ENCODE measurements at places on chromosomes 12 and 14.

DNA sequence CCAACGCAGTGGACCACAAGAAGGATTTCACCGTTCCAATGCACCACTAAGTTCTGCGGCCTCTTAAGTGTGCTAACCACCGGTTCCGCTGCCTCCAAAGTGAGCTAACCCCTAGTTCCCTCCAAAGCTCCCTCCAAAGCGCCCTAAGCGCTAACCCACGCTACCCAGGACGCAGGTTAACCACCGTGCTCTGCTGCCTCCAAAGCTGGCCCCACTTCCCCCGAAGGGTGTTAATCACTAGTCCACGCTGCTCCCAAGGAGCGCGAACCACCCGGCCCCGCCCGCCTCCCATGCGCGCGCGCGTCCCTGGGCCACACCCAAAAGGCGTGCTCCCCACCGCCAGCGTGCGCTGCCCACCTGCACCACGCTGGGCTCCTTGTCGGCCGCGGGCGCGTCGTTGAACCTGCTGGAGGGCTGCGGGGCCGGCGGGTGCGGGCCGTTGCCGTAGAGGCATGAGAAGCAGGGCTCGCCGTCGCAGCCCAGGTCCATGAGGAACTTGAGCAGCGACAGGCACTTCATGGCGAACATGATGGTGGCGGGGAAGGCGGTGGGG, 11.7 kb downstream of the FAM181A start:
- DNase-seq: no peak

DNA sequence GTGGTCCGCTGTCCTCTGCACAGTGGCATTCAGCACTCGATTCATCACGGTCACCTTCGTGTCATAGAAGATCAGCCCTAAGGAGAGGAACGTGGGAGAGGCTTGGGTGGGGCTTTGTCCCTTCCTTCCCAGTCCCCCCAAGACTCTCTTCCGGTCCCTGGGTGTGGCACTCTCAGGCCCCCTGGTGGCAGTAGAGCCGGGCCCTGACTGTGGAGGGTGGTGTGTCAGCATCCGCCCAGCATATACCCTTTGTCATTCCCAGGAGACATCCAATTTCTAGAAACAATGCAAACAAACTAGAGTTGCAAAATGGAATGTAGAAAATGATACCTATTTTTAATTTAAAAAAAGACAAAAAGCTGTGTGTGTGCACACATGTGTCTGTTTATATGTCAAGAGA, 45.0 kb downstream of the TRAFD1 start:
- peak; percentile 33 for DNase-seq

DNA sequence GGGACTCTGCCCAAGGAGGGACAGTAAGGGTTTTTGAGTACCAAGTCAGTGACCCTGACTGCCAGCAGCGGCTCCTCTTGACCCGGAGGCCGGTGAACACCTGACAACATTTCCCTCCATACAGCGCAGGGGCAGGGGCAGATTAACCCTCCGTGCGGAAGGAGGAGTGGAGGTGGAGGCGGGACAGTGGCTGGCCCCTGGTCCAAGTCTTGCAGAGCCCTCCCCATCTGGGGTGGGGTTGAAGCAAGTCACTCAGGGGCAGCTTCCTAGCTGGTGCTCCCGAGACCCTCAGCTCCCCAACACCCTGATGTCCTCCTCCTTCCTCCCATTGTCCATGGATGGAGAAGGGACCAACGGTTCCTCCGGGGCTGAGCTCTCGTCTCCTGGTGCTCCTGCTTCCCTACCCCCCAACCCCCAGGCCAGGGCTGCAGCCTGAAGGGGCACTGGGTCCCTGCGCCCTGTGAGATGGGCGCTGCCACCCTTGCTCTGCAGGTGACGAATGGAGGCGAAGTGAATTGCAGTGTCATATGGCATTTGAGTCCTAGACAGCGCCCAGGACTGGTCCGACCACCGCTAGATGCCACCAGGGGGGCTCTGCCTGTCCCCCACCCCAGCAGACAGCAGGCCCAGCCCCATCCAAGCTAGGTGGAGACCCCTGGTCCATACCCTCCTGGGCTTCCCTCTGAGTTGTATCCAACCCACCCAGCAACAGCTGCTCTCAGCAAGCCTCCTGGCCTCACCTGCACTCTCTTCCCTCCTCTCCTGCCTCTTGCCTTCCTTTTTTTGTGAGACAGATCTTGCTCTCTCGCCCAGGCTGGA, 7.0 kb upstream of the AMN start:
- no peak for DNase-seq

DNA sequence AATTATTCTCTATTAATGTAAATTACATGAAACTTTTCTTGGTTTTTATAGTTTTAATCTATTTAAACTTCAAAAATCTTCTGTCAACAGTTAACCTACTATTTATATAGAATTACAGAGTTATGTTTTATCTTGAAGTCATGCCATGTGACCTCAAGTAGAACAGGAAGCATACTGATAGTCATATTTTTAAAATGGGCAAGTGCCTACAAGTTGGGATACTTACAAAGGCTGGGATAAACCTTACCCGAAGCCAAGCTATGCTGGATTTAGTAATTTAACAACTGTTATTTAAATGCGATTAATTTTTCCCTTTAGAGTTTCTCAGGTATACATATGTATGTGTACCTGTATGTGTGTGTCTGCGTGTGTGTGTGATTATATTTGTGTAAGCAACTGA, 266.9 kb downstream of the RASSF9 start:
- DNase-seq: no peak

GRCh38 chr12:4742416-4742970, 22.3 kb downstream of the GALNT8 start:
- no peak for DNase-seq

GRCh38 chr12:123091230-123092150, 59.4 kb downstream of the PITPNM2 start:
- DNase-seq: no peak

GRCh38 chr14:23615856-23616255, 20.3 kb upstream of the DHRS2 start:
- no peak for DNase-seq

- DNase-seq: no peak
These were observed 98.4 kb upstream of the BTG1 start for GRCh38 chr12:92244036-92244435.

- DNase-seq: no peak
These were observed 979 bp downstream of the DDX54 start for GRCh38 chr12:113184098-113184899.

GRCh38 chr12:43210485-43211192, 341.4 kb downstream of the ADAMTS20 start:
- no peak for DNase-seq

DNA sequence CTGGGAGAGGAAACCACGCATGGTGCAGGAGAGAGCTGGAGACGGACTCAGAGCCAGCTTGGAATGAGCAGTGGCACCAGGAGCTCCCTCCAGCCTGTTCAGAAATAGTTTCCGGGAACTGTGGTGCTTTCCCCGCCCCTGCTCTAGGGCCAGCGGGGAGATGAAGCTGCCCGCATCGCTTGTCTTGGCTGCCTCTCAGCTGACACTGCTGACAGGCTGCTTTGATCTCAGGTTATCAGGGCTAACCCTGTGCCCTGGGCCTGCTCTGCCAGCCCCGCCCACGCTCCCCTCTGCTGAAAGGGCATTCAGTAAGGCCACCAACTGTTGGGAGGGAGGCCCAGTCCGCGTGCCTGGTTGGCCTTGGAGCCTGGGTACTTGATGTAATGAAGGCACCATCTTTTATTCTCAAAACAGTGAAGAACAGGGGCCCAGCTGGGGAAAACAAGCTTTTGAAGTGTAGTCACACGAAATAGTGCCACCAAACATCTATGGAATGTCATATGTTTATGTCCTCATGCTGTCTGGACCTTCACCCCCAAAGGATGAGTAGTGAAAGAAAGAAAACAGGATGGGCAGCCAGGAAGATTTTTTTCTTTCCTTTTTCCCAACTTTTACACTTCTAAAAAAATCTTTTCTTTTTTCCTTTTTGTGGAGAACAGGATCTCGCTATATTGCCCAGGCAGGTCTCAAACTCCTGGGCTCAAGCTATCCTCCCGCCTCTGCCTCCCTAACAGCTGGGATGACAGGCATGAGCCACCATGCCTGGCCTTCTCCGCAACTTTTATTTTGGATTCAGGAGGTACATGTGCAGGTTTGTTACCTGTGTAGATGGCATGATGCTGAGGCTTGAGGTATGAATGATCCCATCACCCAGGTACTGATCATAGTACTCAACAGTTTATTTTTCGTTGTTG, 115.9 kb upstream of the TBX3 start:
- no peak for DNase-seq

- DNase-seq: no peak
These were observed 48.8 kb upstream of the FOXN3 start for GRCh38 chr14:89465876-89466275.

- DNase-seq: no peak
These were observed 80.4 kb downstream of the TTC8 start for GRCh38 chr14:88904864-88905263.

GRCh38 chr14:99360774-99361595, 89.0 kb upstream of the BCL11B start:
- DNase-seq: no peak

GRCh38 chr14:34328178-34328577, 133.9 kb downstream of the SPTSSA start:
- no peak for DNase-seq

DNA sequence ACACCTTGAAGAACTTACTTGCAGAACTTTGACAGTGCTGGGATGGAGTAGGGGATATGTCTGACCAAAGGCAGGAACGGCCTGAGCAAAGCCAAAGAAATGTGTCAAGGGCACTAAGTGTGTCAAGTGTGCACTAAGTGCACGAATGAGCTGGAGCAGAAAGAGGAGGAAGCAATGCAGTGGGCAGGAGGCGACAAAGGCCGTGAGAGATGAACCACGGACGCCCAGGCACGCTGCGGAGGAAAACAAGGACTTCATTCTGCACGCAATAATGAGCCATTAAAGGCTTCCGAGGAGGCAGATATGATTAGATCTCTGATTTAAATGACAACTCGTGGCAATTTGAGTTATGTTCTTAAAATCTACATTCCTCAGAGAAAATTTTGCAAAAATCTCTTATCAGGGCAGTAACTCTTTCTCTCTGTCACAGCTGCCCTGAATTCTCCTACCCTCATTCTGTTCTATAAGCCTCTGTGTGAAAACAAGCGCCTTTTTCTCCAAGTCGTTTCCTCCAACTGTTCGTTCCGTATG, 25.3 kb downstream of the GRIN2B start:
- DNase-seq: no peak

DNA sequence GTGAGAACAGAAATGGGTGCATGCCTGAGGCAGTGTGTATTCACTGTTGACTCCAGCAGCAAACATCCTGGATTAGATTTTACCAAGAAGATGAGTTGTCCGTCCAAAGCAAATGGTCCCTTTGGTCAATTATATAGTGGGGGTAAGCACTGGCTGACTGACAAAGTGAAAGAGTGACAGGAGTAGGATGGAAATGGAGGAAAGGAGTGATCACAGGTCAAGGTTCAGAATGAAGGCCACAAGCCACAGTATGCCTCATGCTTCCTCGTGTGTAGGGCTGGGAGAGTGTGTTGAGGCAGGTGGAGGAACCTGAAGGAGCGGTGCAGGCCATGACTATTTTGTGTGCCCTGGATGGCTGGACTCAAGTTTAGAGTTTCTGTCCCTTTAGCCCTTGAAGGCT, 14.3 kb downstream of the DHRS2 start:
- no peak for DNase-seq

- no peak for DNase-seq
These were observed 789.1 kb downstream of the TMEM121 start for GRCh38 chr14:106315436-106315835.

DNA sequence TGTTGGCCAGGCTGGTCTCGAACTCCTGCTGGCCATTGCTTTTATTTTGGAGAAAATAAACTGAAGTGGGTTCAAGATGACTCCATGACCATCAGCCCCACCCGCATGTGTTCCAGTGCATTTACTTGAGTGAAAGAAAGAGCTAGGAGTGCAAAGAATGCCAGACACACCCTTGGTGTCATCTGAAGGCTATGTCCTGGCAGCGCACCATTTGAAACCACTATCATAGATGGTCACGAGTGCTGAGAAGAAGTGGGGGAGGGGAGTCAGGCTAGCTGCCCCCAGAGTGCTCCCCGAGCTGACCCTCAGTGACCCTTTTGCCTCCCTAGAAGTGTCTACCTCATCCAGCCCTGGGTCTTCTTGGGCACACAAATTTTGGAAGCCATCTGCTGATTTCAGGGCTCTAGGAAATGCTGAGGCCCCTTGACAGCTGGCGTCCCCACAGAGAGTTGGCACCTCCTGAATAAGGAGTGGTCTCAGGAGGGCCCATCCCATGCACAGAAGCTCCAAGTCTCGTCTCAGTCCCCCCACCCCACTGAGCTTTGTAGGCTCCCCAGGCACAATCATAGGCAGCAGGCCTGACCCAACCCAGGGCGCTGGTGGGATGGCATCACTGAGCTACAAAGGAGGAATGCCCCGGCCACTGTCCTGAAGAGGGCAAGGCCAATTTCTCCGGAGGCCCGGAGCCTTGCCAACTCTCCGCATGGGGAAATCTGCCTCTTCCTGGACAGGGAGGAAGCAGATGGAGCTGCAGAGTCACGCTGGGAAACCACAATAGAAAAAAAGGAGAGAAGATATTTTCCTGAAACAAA, 28.0 kb downstream of the PXN start:
- no peak for DNase-seq

- DNase-seq: no peak
These were observed 907.2 kb downstream of the LRFN5 start for GRCh38 chr14:42513837-42514236.

DNA sequence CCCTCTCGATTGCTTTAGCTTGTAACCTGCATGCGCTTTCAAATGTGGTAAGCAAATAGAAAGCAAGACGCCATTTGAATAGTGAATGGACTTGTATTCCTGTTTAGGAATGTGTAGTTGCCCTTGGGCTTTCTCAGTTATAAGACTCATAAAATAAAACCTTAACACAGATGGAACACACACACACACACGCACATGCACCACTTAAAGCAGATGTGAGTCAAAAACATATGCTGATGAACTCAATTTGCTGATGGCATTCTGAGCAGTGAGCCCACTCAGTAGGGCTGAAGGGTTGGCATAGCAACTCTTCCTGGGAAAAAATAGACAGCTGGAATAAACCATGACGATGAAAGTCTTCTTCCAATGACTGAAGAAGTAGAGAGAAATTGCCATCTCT, 360.5 kb downstream of the APAF1 start:
- DNase-seq: no peak

DNA sequence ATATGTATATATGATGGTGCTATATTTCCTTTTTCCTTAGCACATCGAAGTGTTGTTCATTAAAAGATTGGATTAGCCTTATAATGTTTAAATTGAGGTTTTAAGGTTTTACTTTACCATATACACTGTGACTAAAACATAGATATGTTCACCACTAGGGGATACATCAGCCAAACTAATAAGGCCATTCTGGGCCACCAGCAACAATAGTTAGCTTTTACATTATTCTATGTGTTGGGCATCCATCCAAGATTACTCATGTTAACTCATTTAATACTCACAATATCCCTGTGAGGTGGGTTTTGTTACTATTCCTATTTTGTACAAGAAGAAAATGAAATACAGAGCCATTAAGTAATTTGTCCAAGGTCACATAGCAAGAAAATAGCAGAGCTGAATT, 202.6 kb upstream of the AVPR1A start:
- no peak for DNase-seq

DNA sequence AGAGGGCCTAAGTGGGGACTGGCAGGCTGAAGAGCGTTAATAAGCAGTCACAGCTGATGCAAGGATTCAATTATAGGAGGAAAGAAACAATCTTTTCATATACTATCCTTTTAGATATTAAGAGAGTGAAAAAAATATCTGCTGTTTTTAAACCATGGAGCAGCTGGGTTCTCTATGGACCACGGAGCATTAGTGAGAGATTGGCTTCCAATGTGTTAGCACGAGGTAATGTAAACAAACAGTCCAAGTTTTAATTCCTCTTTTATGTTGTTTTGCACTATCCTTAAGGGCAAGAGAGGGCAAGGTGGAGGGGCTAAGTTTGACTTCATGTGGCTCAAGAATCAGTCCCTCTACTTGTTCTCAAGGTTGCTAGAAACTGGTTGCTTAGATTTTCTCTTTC, 30.9 kb downstream of the CDKN1B start:
- DNase-seq: no peak

Data from activated CD4-positive, alpha-beta T cell treated with anti-CD3 and anti-CD28 coated beads, Interleukin-2, amount 50 U/mL, for 48 hours (primary cell).